Right lobe of liver (tissue), 6 donors: ENCODE measurements at places on chromosomes 16 and 17. TPM values are rescaled to one million over a fixed set of nuclear protein-coding genes. Genes with fewer than 3 reads are reported as not detected.

The MYOCD gene
- total RNA-seq: 0.07 TPM

The EFNB3 gene
- total RNA-seq: 0.26 TPM

GRCh38 chr16:86026171-86026910, 127.4 kb downstream of the IRF8 start:
- no peaks in the 10 kb centered on the region for H3K4me1 ChIP-seq
- no peaks in the 10 kb centered on the region for H3K36me3 ChIP-seq
- no peak overlapping the region for H3K27ac ChIP-seq
- H3K27me3 ChIP-seq: no peaks in the 10 kb centered on the region

DNA sequence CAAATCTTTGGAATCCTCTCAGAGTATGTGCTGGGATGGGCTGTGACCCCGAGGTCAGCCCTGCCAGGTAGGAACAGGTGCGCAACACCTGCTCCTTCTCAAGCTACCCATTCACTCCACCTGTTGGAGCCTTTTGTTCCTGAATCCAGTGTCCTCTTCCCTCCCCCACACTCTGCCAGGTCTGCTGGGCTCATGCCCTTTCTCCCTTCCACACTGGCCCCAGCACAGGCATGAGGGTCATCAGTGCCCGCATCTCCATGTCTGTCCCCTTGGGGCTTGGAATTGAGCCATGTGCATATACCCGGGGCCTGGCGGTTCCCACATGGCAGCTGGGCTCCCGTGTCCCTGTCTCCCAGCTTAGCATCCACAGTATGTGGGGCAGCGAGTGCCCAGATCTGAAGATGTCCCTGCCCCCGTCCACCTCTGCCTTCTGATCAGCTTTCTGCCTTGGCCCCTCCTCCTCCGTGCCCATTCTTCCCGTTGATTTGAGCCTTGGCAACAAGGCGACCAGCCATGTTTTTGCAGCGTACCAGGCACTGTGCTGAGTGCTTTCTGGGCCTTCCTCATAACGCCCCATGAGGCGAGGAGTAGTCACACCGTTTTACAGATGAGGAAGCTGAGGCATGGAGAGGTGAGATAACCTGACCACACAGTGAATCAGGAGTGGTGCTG, 102.2 kb downstream of the RAP1GAP2 start:
- no peaks in the 10 kb centered on the region for H3K4me1 ChIP-seq
- H3K27ac ChIP-seq: no peak overlapping the region
- no peaks in the 10 kb centered on the region for H3K27me3 ChIP-seq
- DNase-seq: no peak
- H3K4me3 ChIP-seq: no peak overlapping the region
- H3K36me3 ChIP-seq: no peaks in the 10 kb centered on the region

GRCh38 chr16:74888232-74888862, 96.6 kb downstream of the WDR59 start:
- H3K36me3 ChIP-seq: peaks cover 22% of the 10 kb centered on the region
- no peak for DNase-seq
- H3K27me3 ChIP-seq: no peaks in the 10 kb centered on the region
- no peak overlapping the region for H3K4me3 ChIP-seq
- H3K27ac ChIP-seq: no peak overlapping the region

GRCh38 chr17:58764373-58764772, 8.7 kb downstream of the PPM1E start:
- H3K27ac ChIP-seq: no peak overlapping the region
- H3K36me3 ChIP-seq: no peaks in the 10 kb centered on the region
- no peak overlapping the region for H3K4me3 ChIP-seq
- H3K27me3 ChIP-seq: no peaks in the 10 kb centered on the region
- DNase-seq: no peak

GRCh38 chr17:72852277-72852938, 240.1 kb downstream of the SLC39A11 start:
- H3K4me1 ChIP-seq: no peaks in the 10 kb centered on the region
- H3K27ac ChIP-seq: no peak overlapping the region
